ENCODE measurements at places on chromosomes 7 and 10. TPM values are rescaled to one million over a fixed set of nuclear protein-coding genes. Genes with fewer than 3 reads are reported as not detected.

PRSS37 gene
- polyA plus RNA-seq: 1.6 TPM

LAMB1 gene
- 42.0 TPM for polyA plus RNA-seq

IFIT1B gene
- not detected for polyA plus RNA-seq

GSTK1 gene
- polyA plus RNA-seq: 54.6 TPM

GIMAP2 gene
- polyA plus RNA-seq: 1.0 TPM

PNLIPRP1 gene
- polyA plus RNA-seq: not detected

CAMK2B gene
- polyA plus RNA-seq: 164 TPM

GRID1 gene
- polyA plus RNA-seq: 3.9 TPM

CALN1 gene
- polyA plus RNA-seq: 3.5 TPM

ANXA11 gene
- 131 TPM for polyA plus RNA-seq

All from Purkinje cell (primary cell).